ENCODE measurements at places on chromosomes 5 and 9.

GRCh38 chr5:155027993-155028629 is 14.6 kb downstream of the KIF4B start:
- no peak for DNase-seq

GRCh38 chr5:1509346-1510085 is 14.2 kb downstream of the LPCAT1 start:
- no peak for DNase-seq

DNA sequence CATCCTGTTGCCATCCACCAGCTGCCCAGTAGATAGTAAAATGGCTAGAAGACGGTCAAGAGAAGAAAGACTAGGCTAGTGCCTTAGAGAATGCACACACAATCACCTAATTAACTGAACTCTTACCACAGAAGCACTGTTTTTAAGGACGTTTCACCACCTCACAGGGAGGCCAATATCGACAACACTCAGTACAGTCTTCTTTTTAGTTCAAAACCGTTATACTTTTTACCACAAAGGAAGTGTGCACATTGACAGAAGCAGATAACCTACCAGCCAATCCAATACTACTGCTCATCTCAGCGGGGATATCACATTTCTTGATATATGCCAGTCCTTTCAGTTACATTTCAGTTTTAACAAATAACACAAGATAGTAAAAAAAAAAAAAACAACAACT is 122.3 kb downstream of the GNAQ start:
- no peak for DNase-seq

GRCh38 chr9:79689576-79689975 is 117.8 kb downstream of the TLE4 start:
- DNase-seq, result no peak

- DNase-seq, result no peak
Observed at GRCh38 chr9:34999576-34999975, 10.0 kb downstream of the DNAJB5 start.

DNA sequence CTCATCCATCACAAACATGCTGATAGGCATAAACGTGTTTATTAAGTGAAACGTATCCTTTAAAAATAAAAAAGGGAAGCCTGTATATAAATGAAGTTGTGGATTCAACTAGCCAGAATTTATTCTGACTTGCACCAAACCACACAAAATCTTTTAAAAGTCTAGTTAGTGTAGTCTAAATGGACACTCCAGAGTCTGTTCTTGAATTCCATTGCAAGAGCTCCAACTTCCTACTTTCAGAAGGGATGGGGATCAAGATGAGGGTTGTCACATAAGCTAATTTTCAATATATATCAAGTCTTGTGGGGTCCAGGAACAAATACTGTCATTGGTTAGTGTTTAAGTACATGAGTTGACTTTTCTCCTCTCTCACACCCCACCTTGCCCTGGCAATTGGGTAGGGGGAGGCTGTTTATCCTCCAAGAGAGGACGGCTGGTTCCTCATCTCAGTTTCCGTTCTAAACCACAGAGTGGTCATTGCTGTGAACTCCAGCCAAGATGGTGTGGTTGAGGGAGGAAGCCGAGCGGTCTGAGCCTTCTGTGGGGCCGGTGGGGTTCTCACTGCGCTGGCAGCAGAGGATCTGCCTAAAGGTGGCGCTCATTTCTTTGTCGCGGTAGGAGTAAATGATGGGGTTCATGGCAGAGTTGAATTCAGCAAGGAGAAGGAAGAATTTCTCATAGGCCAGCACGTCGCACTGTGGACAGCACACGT is 163.2 kb downstream of the LPAR1 start:
- no peak for DNase-seq

GRCh38 chr9:122821278-122821943 is 7.0 kb downstream of the PDCL start:
- DNase-seq, result no peak

GRCh38 chr9:81896070-81896469 is 32.2 kb upstream of the SPATA31D4 start:
- no peak for DNase-seq

DNA sequence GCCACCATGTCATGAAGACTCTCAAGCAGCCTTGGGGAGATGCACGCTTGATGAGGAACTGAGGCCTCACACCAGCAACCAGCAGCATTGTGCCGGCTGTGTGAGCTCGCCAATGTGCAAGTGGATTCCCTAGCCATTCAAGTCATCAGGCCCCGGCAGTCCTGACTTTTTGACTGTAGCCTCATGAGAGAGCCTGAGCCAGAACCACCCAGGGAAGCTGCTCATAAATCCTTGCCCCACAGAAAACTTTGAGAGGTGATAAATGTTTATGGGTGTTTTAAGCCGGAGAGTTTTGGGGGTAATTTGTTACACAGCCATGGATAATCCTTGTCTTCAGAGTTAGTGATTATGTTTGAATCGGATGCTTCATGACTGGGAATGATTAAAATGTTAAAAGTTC is 44.7 kb downstream of the FAM240B start:
- DNase-seq, result no peak

GRCh38 chr5:1262381-1262780 is 32.5 kb downstream of the TERT start:
- no peak for DNase-seq

GRCh38 chr9:38208206-38208901 is 139.3 kb upstream of the SHB start:
- DNase-seq, result no peak

GRCh38 chr9:36123515-36123914 is 13.0 kb upstream of the GLIPR2 start:
- no peak for DNase-seq

DNA sequence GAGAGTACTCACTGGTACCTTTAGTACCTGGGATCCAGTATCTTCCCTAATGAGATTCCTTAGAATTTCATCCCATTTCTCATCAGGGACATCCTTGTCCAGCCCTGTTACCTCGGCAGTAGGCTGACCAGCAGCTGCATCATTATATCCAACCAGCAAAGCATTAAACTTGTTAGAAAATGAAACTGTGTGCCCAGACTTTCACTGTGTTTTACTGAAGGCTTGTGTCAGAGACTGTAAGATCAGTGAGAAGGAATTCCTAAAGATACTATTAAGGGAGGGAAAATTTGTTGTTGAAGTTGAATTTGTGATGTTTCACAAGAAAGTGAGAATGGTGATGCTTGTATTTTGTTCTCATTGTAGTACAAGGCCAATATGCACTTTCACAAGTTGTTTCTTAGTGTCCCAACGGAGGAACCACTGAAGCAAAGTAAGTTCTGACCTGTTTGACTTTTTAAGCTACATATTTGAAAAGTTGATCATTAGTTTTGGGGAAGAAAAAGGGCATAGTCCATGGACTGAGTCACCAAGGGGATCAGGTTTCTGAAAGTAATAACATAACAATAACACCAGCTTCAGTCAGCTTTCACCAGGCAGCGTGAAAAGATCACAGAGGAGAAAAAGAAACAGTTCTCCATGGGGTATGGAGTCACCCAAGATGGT is 48.8 kb downstream of the GRAMD2B start:
- no peak for DNase-seq

DNA sequence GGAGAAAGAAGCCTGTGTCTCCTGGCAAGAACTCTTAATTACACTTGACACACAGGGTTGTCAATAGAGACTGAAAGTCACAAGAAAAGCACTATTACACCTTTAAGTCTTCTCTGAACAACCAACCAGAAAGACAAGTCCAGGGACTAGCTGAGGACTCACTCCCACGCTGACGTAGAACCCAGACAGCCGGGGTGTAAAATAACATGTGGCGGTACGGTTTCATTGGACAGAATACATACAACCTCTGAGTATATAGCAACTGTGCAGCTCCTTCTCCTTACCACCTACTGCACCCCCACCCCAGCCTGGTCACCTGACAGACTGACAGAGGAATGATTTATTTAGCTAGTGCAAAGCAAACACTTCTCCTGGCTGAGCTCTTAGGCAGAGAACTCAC is 103.4 kb upstream of the RASEF start:
- no peak for DNase-seq

DNA sequence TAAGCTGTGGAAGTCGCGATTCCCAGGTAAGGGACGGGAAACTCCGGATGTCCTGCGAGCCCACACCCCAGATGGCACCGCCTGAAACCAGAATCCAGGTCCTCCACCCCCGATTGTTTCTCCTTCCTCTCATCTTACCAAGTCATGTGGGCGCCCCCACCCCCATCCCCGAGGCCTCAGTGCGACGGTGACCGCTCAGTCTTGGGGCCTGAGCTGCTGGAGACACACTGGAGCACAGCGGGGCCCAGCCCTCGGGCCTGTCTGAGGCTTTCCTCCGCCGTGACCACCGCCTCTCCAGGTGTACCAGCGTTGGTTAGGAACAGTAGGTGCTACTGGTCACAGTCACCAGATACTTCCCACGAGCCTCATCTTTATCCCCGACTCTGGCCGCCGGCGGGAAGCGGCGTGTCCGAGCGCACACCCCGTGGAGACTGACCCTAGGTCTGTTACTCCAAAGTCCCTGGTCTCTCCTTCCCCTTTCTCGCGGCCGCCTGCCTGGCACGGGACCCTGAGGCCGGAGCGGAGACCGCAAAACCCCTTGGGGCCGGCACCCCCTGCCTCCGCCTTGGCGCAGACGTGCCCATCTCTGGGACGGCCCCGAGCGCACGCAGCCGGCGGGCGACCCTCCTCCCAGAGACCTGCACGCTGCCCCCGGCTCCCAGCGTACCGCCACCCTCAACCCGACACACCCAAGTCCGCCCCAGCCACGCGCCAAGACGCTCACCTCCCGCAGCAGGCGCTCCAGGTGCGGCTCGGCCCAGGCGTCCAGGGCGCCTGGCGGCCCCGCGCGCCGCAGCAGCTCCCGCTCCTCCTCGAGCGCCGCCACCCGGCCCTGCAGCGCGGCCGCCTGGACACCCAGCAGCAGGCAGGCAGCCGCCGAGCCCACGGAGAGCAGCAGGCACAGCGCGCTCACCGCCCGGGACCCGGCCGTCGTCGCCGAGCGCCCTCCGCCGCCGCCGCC is 733 bp downstream of the COL23A1 start:
- DNase-seq, result no peak

DNA sequence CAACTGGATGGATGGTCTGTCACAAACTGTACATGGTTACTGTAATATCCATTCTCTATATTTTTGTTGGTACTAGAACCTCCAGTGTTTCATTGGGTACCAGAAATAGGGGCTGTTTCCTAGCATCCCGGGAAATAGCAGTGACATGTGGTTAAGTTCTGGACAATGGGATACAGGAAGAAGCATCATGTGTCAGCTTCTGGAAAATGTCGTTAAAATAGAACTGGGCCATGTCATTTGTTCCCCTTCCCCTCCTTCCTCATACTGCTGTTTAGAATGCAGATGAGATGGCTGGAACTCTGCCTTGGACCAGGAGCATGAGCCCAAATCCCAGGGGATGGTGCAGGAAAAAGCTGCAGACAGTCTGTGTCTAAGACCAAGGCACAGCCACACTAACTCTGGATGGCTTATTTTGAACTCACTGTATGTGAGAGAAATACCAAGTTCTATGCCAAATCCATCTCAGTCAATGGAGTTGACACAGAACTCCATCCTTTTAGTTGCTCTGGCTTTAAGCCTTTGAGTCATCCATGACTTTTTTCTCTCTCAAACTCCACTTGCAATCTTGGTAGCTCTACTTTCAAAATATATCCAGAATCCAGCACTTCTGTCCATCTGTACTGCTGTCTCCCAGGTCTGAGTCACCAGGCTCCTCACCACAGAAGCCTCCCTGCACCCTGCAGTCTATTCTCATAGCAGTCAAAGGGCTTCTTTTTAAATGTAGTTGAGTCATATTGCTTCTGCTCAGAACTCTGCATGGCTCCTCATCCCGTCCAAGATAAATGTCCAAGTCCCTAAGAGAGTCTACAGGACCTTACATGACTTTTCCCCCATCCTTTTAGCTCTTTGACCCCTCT is 184.2 kb downstream of the NSG2 start:
- no peak for DNase-seq

DNA sequence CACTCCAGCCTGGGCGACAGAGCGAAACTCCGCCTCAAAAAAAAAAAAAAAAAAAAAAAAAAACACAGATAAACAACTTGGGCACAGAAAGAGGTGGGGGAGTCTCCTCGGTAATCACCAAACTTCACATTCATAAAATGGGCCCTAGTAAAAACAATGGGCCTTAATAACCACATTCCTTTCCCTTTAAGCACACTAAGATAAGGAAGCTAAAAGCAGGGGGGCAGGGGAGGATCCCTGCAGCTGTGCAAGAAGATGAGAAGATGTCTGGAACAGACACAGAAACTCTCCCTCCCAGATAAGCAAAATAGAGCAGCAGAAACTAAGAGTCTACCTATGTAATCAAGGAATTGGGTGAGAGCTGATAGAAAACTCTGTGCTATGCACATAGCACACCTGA is 111.2 kb upstream of the FAM174A start:
- no peak for DNase-seq

DNA sequence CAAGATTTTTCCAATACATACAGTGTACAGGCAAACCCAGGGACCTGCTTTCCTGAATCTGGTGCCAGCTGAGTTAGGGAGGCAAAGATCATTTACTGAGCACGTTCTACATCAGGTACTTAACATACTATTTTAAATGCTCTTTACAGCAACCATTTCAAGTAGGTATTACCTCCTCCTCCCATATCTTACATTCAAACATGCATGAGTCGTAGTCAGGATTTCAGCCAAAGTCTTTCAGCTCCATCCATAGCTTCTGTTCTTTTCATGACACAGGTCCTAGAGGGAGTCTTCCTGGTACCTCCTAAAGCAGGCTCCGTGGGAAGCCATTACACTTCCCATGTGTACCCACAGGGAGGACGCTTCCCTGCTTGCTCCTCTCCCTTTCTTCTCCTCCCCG is 11.7 kb downstream of the KCNV2 start:
- no peak for DNase-seq

DNA sequence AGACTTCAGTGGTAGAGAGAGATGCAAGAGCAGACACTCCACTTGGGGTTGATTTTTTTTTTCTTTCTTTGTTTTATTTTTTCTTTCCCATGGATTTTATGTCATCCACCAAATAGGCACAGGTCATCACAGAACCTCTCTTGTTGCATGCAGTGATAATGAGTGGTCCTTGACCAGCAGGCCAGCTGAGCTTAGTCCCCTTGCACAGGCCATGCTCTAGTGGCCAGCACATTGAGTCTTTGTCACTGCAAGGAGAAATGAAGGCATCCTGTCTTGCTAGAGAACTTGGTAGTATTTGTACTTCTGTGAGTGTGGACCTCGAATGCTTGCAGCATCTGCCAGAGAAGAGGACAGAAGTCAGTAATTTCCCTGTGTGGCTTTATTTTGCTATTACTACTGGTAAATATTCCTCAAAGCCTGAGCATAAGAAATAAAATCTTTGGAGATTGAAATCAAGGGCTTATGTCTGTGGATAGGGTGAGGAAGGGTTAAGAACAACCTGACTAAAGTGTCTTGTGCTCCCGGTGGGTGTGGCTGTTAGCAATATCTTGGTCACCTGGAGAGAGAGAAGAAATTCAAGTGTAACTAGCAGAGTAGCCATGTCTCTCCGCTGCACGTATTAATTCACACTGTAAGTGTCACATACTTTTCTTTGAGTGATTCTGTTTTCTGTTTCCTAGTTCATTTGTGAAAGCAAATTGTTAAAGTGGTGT is 45.3 kb upstream of the NCS1 start:
- no peak for DNase-seq

- DNase-seq, result no peak
Observed at GRCh38 chr9:135712613-135713295, 10.8 kb downstream of the KCNT1 start.

All from activated T-helper 9 cell treated with anti-CD3 and anti-CD28 coated beads, Interleukin-2, amount 50 U/mL, for 16 hours (primary cell).